Caco-2 (cell line): ENCODE measurements at places on chromosomes 6 and 20.
A peak's percentile ranks its signal among the peaks of the same experiment; 100 is the strongest.

DNA sequence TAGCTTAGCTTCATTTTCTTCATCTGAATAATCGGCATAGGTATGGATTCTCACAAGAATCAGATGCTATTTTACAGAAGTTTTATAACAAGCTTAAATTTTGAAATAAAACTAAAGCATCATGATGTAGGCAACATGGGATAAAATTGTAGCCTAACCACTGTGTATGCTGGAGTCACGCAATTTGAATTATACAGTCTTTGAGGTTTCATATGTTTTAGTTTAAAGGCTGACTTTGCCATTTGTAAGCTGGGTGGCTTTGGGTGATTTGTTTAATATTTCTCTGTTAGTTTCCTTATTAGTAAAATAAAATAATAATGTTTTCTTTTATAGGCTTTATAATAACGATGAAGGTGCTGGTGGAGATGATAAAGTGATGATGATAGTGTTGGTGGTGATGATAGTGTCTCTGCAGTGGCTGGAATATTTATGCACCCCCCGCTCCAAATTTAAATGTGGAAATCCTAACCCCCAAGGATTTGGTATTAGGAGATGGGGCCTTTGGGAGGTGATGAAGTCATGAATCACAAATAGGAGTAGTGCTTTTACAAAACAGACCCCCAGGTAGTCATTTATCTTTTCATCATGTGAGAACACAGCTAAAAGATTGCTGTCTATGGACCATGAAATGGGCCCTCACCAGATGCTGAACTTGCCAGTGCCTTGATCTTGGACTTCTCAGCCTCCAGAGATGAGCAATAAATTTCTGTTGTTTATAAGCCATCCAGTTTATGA, 42.0 kb downstream of the DOK5 start:
- DNase-seq = no peak

- DNase-seq = no peak
Measured at GRCh38 chr6:109299776-109300564, 82.3 kb downstream of the CD164 start.

DNA sequence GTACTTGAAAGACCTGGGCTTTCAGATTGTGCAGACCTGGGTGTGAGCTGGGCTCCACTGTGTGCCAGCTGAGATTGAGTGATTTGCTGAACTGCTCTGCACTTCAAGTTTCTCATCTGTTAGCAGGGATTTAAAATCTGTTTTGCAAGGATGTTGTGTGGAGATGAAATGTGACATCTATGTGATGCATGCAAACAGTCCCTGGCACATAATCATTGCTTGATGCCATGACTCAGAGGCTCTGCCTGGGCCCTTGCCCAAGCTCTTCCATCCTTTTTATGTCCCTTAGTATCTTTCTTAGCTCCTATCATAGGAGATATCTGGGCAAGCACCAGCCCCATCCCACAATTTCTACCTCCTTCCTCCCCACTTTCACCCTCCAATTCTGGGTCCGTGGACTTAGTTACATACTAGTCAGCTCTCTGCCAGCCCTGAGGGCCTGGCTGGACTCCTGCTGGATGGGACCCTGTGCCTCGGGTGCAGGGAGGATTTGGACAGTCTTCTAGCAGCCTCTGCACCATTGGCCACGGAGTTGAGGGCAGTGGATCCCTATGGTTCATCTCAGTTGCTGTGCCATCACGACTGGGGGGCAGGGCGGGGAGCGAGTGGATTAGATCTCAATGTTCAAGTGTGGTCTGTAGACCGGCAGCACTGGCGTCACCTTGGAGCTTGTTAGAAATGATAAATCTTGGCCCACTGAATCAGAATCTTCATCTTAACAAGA, 103.6 kb downstream of the MAP3K7 start:
- DNase-seq = no peak

DNA sequence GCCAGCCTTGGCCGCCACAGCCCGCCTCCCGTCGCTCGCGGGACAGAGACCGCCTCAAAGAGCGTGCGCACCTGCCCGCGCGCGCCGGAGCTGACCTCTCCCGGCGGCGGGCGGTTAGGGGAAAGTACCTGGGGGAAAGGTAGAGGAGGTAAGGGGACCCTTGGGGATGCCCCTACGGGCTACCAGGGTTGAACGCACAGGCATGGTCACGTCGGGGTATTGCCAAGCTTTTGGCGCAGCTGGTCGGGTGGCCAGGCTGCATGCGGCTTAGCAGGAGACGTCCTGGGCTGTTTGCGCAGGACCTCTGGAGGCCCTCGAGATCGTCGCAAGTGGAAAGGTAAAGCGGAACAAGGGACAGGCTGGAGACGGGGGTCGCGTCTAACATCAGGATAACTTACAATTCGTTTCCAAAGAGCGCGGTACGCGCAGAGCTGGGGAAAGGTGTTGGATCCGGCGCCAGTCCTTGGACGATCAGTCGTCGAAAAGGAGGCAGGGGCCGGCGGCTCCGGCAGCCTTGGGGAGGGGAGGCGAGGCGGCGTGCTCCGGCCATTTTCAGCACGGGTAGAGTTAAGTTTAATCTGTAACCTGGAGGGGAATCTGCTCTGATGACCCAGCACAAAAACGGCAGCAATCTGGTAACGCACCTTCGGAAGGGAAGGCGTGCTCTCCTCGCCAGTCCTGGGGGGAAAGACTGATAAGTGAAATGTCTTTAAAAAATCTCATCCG, 9.0 kb downstream of the GNAS-AS1 start:
- DNase-seq = no peak

- no peak for DNase-seq
Measured at GRCh38 chr6:100465701-100466409, 1.1 kb upstream of the SIM1 start.

DNA sequence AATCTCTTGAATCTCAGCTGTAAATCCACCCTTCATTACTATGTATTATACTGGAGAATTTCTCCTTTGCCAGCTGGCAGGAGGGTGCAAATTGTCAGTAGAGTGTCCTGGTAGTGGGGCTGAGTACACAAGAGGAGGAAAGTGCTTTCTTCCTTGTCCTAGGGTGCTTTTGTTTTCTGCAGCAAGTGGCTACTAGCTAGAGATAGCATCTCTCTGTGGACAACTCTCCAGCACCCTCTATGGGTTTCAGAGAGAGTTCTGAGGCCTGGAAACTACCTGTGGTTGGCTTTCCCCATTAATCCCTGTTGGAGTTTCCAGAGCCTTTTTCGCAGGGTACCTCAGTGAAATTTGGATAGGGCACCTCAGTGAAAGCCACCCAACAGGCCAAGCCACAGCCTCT, 422.5 kb upstream of the RGS17 start:
- peak; percentile 30 for DNase-seq

DNA sequence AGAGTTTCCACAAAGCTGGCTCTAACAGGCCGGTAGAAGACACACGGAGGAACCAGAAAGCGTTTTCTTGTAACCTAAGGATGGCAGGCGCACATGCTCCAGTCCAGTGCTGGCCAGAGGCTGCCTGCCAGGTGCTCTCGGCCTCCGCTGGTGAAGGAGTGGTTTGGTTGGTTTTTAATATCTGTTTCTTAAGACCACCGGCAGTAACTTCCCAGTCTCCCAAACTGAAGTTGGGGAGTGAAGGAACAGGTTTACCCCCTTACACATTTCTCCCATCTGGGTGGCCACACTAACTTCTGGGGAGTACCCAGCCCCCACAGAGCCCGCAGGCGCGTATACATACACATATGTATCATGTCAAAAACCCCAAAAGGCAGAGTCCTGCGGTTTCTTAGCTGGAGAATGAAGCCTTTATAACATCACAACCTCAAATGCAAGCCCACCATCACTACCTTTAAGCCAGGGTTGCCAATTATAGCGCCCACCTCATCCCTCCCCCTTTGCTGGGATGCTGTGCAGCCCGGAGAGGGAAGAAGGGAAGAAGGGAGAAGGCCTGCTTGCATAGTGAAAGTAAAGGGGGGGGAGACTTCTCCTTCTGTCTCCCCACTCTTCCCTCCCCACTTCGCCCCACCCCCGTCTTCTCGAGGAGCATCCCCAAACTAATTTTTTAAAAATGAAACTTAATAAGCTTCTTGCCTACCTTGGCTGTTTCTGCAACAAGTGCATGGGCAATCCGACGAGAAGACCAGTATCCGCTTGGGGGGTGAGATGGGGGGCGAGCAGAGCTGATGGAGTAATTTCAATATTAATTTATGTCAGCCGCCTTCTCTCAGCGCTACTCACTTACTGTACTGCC, 1.0 kb downstream of the TRERF1 start:
- DNase-seq = no peak

- DNase-seq = no peak
Measured at GRCh38 chr20:37528446-37529213, 954 bp upstream of the BLCAP start.

GRCh38 chr20:57136734-57137133, 129.7 kb downstream of the BMP7 start:
- DNase-seq = no peak

DNA sequence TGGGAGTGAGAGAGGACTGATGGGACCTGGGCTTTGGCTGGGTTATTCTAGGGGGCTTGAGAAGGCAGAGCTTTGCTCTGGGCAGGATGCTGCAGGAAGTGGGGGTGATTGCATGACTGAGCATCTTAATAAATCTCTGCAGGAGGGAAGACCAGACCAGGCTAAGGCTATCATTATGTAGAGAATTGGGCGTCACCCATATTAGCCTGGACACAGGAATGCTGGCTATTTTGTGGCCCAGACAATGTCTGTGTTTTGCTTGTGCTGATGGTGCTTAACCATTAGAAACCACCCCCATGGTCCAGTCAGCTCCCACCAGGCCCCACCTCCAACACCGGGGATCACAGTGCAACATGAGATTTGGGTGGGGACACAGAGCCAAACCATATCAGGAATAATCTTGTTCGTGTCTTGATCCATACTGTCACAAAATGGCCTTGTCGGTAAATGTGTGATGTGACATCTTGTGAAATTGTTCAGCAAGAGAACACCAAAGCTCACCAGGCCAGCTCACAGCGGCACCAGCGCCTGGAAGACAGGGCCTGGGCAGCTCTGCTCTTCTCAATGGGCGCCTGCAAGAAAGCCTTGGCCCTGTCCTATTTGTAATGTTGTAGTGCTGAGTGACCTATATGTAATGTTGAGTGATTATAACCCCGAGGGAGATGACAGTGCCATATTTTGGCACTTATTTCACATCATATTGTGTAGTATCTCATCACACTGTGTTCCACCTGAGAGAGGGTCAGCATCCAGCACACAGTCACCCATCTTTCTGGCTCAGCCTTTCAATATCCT, 211.8 kb downstream of the QKI start:
- DNase-seq = no peak

- no peak for DNase-seq
Measured at GRCh38 chr6:21101694-21102093, 491.9 kb upstream of the SOX4 start.

DNA sequence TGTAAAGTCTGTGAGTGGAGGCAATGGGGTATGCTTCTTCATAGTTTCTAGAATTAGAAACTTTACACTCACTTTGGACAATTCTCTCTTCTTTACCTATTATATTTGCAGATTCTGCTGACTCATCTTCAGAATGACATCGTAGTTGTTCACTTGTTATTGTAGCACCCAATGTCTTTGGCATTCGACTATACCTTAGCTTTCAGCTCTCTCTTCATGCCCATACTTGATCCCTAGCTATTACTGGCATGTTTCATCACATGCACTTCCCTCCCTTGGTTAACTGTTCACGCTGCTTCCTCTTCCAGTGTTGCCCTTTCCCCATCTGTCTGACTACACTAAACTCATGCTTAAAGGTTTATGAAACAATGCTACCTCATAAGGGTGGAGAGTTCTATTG, 298.1 kb upstream of the TCF21 start:
- DNase-seq = no peak

- DNase-seq = no peak
Measured at GRCh38 chr20:52331655-52332054, 140.1 kb upstream of the ZFP64 start.

DNA sequence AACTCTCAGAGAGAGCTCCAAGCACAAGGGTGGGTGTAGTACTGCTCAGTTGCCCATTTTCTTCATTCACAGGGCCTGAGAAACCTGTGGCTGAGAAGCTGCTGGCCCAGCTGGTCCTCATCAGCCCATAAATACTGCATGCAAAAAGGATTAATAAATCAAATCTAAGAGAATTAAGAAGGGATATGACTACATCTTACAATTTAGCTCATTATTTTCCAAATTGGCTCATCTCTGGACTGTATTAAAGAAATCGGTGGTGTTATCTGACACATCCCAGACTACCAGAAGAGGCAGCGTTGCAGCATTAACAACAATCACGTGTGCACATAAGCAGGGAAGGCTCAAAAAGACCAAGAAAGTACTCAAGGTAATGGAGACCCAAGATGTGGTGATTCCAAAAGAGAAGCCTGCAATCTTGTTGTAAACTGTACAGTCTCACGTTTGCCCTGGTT, 90.7 kb downstream of the CD24 start:
- no peak for DNase-seq

GRCh38 chr6:14831937-14832336, 413.9 kb upstream of the JARID2 start:
- DNase-seq = no peak

GRCh38 chr6:170269846-170270541, 20.9 kb downstream of the DLL1 start:
- DNase-seq = no peak

DNA sequence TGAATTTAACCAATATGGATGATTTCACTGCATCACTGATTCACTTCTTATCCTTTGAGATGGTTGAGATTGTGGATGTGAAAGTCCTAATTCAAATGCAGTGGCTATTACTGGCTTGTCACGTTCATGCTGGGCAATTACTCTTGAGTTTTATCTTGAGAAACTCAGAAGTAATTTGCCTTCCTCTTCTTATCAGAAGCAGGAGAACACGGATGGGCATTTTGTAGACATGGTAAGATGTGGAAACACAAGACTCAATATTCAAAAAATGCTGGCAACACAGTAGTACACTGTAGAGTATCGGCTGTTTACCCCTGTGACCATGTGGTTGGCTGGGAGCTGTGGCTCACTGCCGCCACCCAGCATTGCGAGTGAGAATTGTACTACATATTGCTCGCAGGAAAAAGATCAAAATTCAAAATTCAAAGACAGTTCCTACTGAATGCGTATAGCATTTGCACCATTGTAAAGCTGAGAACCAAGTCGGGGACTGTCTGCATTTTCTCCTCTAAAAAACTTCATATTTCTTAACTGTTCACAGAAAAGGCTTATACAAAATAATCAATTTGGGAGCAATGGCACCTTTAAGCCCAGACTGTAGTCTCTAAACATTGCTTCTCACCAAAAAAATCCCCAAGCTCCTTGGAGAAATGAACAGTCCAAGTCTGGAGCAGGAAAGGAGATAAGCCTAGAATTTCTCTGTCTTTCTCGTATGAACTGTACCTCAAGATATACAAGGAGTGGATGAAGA, 61.9 kb upstream of the ELOVL5 start:
- no peak for DNase-seq
